DND-41 (cell line): ENCODE measurements at places on chromosomes 2 and 18.

DNA sequence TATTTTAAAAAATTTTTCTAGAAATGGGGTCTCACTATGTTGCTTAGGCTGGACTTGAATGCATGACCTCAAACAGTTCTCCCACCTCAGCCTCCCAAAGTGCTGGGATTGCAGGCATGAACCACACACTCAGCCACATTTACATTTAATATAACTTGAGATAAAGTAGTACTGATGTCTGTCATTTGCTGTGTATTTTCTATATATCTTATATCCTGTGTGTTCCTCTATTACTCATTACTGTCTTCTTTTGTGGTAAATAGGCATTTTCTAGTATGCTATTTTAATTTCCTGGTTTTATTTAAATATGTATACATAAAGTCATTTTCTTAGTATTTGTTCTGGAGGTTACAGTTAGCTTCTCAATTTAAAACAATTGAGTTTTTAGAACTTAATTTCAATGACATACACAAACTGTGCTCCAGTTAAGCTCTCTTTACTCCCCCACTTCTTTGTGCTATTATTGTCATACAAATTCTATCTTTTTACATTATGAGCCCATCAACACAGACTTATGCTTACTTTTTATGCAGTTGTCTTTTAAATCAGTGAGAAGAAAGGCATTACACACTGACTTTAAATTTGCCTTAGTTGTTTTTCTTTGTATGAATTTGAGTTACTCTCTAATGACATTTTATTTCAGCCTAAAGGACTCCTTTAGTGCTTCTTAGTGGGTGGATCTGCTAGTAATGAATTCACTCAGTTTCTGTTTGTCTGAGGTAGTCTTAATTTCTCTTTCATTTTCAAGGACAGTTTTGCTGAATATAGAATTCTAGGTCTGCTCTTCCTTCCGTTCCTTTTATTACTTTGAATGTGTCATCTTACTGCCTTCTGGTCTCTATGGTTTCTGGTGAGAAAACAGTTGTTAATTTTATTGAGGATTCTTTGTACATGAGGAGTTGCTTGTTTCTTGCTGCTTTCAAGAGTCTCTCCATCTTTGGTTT is 6.2 kb upstream of the INPP4A start:
- no peaks in the 10 kb centered on the region for H3K27me3 ChIP-seq
- no peak overlapping the region for H3K4me3 ChIP-seq
- no peaks in the 10 kb centered on the region for H3K4me1 ChIP-seq
- no peaks in the 10 kb centered on the region for H3K36me3 ChIP-seq
- no peak for DNase-seq
- no peak overlapping the region for H3K27ac ChIP-seq

GRCh38 chr18:22935431-22935830 is 2.3 kb downstream of the RBBP8 start:
- H3K27ac ChIP-seq: peak overlapping the region; percentile 15
- H3K27me3 ChIP-seq: no peaks in the 10 kb centered on the region
- peak; percentile 19 for DNase-seq
- peaks cover 52% of the 10 kb centered on the region for H3K4me1 ChIP-seq
- H3K4me3 ChIP-seq: peak overlapping the region; percentile 22; the same call in 1 of the 2 replicates
- H3K36me3 ChIP-seq: peaks cover 34% of the 10 kb centered on the region

DNA sequence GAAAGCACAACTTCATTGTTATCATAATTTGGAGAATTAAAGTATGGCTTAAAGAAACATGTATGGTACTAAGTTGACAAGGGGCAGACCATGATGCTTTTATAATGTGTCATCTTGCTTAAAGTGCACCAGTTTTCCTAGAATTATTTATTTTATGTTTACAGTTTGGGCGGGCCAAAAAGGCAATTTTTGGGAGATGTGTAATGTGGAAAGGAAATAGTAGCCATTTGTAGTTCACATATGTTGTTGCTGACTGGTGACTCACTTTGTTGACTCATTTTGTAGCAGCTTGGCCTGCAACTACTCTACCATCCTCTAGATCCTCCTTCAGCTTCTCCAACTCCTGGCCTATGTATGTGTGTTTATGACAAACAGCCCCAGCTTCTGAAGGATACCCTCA is 7.7 kb downstream of the ZSCAN30 start:
- no peak overlapping the region for H3K27ac ChIP-seq
- H3K27me3 ChIP-seq: no peaks in the 10 kb centered on the region
- H3K4me3 ChIP-seq: no peak overlapping the region

- H3K27me3 ChIP-seq: no peaks in the 10 kb centered on the region
- no peak overlapping the region for H3K27ac ChIP-seq
- no peak for DNase-seq
These were observed 80.4 kb upstream of the MGAT5 start for GRCh38 chr2:134173338-134174016.

DNA sequence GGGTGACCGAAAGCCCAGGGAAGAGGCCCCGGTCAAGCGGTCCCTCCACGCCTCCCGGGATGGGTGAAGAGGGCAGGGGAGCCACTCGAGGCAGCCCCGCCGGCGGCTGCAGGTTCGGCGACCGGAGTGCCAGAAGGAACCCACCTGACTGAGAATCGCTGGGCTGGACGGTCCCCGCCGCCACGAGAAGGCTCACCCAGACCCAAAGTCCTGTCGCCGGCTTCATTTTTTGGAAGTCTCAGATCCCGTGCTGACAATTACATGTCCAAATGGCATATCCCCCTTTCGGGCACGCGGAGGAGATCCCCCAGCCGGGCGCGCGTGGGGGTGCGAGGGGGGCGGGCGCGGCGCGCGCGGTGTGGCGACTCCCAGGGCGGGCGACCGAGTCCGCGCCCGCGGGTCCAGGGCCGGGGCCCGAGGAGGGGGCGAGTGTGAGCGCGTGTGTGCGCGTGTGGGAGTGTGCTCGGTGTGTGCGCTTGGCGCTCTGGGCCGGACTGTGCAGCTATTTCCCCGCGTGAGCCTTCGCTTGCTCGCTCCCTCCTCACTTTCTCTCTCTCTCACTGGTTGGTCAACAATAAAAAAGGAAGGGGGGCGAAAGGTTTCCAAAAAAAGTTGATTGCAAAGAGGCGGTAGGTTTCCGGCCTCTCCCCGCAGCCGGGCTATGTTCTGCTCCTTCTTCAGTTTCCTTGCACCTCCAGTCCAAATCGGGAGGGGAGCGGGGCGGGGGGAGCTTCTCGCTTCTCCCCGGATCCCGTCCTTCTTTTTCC is at the start of gene ERBB4:
TSS of gene ERBB4 (minus strand) at position 498 of the 767 bp plus-strand sequence. CDS start at position 226, 272 bp downstream.
- H3K27ac ChIP-seq: no peak within 1 kb of the TSS
- H3K27me3 ChIP-seq: peaks cover 6% of the 10 kb centered on the region
- no peaks in the 10 kb centered on the region for H3K36me3 ChIP-seq
- H3K4me1 ChIP-seq: no peaks in the 10 kb centered on the region
- no peak for DNase-seq

- H3K36me3 ChIP-seq: peaks cover 49% of the 10 kb centered on the region
- no peak overlapping the region for H3K4me3 ChIP-seq
- no peaks in the 10 kb centered on the region for H3K27me3 ChIP-seq
- H3K27ac ChIP-seq: no peak overlapping the region
- no peak for DNase-seq
- no peaks in the 10 kb centered on the region for H3K4me1 ChIP-seq
These were observed 34.0 kb downstream of the ZC3H8 start for GRCh38 chr2:112220831-112221230.

GRCh38 chr2:195407783-195408182 is 249.2 kb upstream of the SLC39A10 start:
- H3K36me3 ChIP-seq: no peaks in the 10 kb centered on the region
- no peak overlapping the region for H3K27ac ChIP-seq
- peaks cover 25% of the 10 kb centered on the region for H3K4me1 ChIP-seq

DNA sequence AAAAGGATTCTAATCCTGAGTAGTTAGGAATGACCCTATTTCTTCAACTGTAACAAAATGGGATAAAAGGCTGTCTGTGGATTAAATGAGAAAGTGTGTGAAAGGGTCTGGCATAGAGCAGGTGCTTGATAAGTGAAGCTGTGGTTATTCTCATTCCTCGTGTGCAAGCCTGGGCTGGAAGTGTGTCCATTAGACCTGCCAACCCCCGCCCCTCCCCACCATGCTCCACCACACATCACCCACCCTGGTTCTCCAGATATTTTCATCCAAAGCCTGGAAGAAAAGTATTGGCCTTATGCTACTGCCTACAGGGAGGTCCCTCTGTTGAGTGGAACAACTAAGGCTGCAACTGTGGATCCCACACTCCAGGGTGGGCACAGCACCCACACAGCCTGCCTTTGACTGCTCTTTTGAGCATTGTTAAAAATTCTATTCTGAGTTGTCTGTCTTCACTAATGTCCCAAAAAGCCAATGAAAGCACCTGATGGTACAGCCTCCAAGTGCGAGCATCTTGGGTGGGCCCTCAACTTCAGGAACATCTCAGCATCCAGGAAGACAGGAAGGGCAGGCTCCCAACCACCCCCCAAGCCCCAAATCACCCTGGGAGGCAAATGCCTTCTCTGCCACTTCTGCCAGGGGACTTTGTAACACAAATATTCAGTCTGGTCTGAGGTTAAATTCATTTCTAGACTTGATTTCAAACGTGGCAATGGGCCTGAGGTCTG is 102.8 kb upstream of the PPP1CB start:
- H3K27me3 ChIP-seq: no peaks in the 10 kb centered on the region
- DNase-seq: no peak
- no peak overlapping the region for H3K4me3 ChIP-seq
- H3K36me3 ChIP-seq: no peaks in the 10 kb centered on the region
- H3K4me1 ChIP-seq: no peaks in the 10 kb centered on the region

DNA sequence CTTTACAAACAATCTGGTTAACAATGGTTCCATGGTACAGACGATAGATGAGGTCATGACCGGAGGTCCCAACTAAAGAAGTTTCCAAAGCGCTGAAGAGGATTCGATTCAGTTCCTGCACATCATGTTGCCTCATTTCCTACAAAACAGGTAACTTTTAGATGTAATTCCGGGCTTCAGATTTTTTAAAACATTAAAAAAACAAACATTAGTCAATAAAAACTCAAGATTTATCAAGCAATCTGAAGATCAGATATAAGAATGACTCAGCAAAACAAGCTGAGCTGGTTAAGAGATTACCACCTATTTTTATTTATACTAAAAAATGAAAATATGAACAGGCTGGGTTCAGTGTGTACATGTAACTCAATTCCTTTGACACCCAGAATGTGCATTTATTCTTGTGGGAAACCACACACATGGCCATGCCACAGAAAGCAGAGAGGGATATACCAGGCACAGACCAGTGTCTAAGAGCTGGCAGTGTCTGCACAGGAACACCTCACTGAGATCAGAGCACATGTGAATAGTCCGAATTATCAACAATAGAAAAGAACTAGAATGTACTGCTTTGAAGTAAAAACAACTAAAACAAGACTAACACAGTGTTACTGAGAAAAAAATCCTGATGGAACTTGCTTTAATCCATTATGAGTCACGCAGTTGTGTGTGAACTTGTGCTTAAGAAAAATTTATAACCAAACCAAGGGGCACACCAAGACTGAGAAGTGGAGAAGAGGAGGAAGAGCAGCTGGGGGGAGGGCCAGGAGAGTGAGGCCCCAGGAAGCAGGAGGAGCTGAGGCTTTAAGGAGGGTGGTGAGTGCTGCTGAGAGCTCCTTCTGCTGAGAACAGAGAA is 9.5 kb downstream of the USP40 start:
- H3K4me3 ChIP-seq: no peak overlapping the region
- H3K27ac ChIP-seq: peak overlapping the region; percentile 34
- peaks cover 26% of the 10 kb centered on the region; the same call in 1 of the 2 replicates for H3K36me3 ChIP-seq
- DNase-seq: peak; percentile 63
- H3K27me3 ChIP-seq: no peaks in the 10 kb centered on the region
- peaks cover 19% of the 10 kb centered on the region for H3K4me1 ChIP-seq

- peaks cover 40% of the 10 kb centered on the region for H3K36me3 ChIP-seq
- H3K27me3 ChIP-seq: no peaks in the 10 kb centered on the region
- H3K27ac ChIP-seq: no peak overlapping the region
These were observed 41.2 kb downstream of the RALBP1 start for GRCh38 chr18:9516437-9517064.

DNA sequence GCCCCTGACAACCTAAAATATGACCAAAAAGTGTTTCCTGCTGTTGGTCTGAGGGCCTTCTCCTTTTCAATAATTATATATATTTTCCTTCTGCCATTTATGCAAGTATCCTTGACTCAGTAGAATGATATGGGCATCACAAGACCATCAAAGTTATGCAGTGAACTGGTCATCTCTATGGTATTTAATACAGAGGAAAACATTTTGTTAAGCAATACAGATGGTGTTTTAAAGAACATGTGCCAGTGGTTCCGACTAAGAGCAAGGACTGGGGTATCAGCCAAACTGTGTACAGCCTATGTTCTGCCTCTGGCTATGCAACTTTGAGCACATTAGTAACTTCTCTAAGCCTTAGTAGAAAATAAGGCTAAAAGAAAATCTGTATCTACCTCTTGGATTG is 179.0 kb downstream of the TRABD2A start:
- H3K4me3 ChIP-seq: no peak overlapping the region
- no peak for DNase-seq
- H3K4me1 ChIP-seq: no peaks in the 10 kb centered on the region
- no peaks in the 10 kb centered on the region for H3K36me3 ChIP-seq
- H3K27ac ChIP-seq: no peak overlapping the region

DNA sequence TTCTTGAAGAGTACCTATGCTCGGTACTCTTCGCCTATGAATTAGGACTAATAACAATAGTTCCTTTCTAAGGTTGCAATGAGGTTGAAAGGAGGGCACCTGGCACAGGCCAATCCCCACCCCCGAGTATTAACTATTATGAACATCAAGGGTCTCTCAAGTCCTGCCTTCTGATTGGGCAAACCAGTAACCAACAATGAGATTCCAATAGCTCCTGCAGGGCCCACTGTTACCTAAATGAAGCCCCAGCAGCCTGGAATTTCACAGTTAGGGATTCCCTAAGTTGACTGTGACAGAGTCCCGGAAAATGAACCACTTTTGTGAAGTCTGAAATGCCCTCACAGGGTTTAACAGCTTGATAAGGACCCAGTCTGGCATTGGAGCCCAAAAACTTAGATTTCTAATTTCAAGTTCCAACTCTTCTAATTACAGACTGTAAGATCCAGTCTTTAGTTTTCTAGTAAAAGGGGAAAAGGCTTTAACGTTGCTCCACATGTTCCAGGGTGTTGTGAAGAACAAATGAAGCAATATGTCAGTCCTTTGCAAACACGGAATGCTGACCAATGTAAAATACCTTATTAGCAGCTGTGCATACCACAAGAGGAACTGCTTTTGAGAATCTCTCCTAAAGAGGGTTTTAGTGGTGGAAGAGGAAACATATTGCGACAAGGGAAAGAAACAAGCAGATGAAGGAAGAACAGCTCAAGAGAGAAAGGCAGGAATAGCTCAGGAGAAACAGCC is 277.7 kb upstream of the MAP2 start:
- H3K36me3 ChIP-seq: no peaks in the 10 kb centered on the region
- H3K27ac ChIP-seq: no peak overlapping the region
- H3K27me3 ChIP-seq: no peaks in the 10 kb centered on the region
- H3K4me3 ChIP-seq: no peak overlapping the region

- no peak overlapping the region for H3K4me3 ChIP-seq
- no peak overlapping the region for H3K27ac ChIP-seq
- no peak for DNase-seq
- no peaks in the 10 kb centered on the region for H3K36me3 ChIP-seq
- no peaks in the 10 kb centered on the region for H3K4me1 ChIP-seq
These were observed 586.8 kb downstream of the DSC3 start for GRCh38 chr18:30455741-30456140.

- H3K4me3 ChIP-seq: no peak overlapping the region
- peaks cover 3% of the 10 kb centered on the region for H3K27me3 ChIP-seq
- H3K27ac ChIP-seq: no peak overlapping the region
- no peaks in the 10 kb centered on the region for H3K4me1 ChIP-seq
These were observed 95.4 kb downstream of the RHOB start for GRCh38 chr2:20542269-20542668.

GRCh38 chr2:207720517-207721187 is 9.2 kb downstream of the CCNYL1 start:
- no peak overlapping the region for H3K27ac ChIP-seq
- H3K4me3 ChIP-seq: no peak overlapping the region
- no peaks in the 10 kb centered on the region for H3K27me3 ChIP-seq
